Kidney capillary endothelial cell (primary cell): ENCODE measurements at places on chromosomes 7 and 10.

DNA sequence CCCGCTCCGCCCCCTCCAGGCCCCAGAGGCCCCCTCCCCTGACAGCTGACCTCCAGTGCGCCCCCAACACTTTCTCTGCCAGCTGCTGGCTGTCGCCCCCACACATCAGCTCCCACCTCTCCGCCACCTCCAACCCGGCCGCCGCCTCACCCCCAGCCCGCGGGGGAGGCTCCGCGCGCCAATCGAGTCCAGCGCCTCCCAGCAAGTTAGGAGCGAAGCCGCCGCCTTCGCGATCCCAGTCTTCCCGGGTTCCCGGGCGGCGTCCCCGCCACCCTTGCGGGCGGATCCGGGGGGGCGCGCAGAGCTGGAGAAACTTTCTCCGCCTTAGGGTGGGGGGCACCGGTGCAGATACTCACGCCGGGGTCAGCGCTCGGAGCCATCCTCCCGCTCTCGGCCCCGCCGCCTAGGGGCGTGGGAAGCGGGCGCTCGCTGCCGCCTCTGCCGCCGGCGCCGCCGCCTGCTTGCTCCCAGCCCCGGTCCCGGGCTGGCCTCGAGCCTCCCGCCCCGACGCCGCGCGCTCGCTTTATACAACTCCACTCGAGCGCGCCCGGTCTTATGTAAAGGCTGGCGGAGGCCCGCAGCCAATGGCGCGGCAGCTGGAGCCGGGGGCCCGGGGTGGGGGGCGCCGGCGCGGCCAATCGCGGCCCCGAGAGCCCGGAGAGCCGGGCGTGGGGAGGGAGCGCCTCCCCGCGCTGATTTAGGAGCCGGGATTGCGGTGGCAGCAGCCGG lies at the start of gene CRTAC1:
Gene CRTAC1, minus strand, starts transcription at position 529 of the 729 bp plus-strand sequence. Its CDS starts 149 bp downstream, at position 380.
- no peak for DNase-seq

DNA sequence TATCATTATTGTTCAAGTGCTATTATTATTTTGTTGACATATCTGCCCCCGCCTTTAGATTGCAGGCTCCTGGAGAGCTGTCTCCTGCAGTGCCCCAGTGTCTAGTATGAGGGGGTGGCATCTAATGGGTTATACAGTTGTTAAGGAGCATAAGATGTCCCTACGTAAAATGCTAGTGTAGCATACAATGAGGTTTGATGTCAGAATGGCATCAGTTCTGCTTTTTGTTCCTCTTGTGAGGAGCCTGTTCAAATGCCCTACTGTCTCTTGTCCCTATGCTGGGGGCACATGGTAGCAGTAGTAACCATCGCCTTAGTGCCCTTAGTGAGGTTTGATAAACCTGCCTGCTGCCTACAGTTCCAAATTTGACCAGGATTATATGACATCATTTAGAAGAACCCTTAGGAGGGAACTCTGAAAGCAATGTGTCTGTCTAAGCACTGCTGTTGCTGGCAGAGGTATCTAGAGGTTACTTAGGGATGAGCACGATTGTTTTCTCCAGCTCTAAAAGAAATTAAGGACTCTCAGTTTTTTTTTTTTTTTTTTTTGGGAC lies 9.7 kb downstream of the CREM start:
- no peak for DNase-seq

DNA sequence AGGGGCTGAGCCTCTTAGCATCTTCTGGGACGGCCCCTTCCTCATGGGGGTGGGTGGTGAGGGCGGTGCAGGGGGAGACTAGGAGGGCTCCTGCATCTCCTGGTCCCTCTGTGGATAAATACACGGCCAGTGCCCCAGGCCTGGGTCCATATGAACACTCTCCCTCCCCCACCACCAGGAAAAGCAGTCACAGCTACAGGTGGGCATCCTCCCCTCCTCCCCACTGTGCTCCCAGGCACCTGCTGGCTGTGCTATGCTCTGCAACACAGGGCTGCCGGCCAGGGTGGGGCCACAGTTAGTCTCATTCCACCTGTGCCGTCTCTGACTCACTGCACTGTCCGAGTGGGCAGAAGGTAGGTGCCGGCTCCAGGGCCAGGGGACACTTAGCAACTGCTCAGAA lies 87.3 kb upstream of the INSIG1 start:
- DNase-seq: no peak

DNA sequence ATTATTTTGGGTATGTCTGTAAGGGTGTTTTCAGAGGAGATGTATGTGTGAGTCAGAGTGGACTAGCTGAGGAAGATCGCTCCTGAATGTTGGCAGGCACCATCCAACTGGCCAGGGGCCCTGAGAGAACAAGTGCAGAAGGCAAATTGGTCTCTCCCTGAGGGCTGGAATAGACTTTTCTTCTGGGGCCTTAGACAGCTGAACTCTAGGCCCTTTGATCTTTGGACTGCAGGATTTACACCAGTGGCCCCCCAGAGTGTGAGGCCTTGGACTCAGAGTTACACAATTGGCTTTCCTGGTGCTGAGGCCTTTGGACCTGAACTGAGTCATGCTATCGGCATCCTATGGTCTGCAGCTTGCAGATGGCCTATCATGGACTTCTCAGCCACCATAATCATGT lies 217.2 kb downstream of the REEP3 start:
- DNase-seq: no peak

DNA sequence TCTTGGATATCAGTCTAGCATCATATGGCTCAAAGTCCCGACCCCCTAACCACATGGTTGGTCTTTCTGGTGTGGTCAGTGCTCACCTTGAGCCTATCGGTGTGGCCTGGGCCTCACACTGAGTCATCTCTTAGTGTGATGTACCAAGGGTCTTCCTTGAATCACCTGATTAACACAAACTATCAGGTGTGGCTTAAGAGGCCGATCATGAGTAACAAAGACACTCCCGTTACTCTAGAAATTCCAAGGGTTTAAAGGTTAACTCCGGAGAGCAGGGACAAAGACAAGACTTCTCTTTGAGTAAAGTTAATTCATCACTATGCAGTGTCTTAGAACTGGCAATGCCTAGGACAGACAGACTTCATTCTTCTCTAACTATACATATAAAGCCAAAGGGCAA lies 52.3 kb upstream of the ARMC3 start:
- DNase-seq: no peak

- DNase-seq: no peak
These were observed 27.7 kb upstream of the SLIT1 start for GRCh38 chr10:97213431-97213830.

DNA sequence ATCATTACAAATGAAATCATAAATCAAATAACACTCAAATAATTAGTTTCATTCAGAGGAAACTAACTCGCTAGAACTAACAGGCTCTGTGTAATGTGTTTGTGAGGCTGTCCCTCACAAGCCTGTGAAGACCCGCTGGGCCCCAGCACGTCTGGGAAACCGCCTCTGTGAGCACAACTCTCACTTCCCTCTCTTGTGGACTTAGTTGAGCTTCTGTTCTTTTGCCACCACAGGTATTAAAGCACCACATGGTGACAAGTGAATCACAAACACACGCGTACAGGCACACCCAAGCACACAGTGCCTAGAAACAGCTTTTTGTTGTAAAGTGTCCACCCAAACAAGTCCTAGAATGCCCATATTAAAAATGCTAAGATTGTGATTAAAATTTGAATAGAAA lies 51.0 kb downstream of the ZNF777 start:
- DNase-seq: no peak
